Activated CD4-positive, alpha-beta T cell treated with anti-CD3 and anti-CD28 coated beads for 24 hours (primary cell): ENCODE measurements at places on chromosomes 3 and 15.

GRCh38 chr3:162072656-162073164 is 576.1 kb downstream of the OTOL1 start:
- DNase-seq = no peak

DNA sequence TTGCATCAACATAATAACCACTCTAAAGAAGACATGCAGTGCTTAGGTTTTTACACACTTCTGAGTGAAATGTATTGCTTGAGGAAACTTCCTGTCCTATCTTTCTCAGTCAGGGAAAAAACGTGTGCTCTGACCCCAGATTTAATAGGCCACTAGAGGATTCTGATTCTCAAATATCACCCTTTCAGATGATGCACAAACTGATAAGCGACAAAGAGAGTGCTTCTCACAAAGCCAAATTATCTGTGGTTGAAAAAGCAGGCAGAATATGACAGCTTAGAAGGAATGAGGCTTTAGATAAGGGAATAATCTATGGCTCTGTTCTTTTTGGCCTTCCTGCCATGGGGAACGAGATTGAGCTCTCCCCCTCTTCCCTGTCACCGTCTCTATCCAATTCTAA is 583.4 kb upstream of the SGO1 start:
- DNase-seq = no peak

GRCh38 chr3:62367763-62368195 is 5.6 kb downstream of the FEZF2 start:
- DNase-seq = no peak

GRCh38 chr3:115877615-115877899 is 254.2 kb downstream of the GAP43 start:
- no peak for DNase-seq

DNA sequence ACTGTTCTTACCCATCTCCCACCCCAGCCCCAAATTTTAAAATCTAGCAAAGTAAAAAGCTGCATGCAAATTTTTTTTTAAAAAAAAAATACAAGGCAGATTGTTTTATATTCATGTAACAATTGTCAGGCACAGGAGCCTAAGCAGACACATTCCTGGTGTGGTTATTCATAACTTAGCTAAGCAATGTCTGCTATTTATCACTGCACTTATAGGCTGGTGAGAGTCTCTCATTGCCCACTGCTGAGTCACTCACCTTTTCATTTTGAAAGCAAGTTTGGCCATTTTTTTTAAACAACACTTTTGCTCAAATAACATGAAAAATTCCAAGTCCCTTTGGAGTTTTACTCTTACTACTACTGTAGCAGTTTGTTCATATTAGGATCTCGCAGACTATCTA is 413.9 kb downstream of the RBMS3 start:
- no peak for DNase-seq
